ENCODE measurements at places on chromosomes 5 and 9.

- DNase-seq: no peak
These were observed 84.9 kb upstream of the IL7R start for GRCh38 chr5:35771839-35772238.

GRCh38 chr5:16930496-16930895, 5.6 kb downstream of the MYO10 start:
- no peak for DNase-seq

DNA sequence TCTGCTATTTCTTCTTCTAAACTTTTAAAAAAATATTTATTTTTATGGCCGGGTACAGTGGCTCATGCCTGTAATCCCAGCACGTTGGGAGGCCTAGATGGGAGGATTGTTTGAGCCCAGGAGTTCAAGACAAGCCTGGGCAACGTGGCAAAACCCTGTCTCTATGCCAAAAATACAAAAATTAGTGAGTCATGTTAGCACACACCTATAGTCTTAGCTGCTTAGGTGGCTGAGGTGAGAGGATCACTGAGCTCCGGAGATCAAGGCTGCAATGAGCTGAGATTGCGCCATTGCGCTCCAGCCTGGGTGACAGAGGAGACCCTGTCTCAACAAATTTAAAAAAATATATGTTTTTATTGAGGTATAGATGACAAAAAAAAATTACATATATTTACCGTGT, 5.6 kb downstream of the AP3S1 start:
- DNase-seq: no peak

- no peak for DNase-seq
These were observed 461.7 kb downstream of the TLE1 start for GRCh38 chr9:81227507-81228245.

DNA sequence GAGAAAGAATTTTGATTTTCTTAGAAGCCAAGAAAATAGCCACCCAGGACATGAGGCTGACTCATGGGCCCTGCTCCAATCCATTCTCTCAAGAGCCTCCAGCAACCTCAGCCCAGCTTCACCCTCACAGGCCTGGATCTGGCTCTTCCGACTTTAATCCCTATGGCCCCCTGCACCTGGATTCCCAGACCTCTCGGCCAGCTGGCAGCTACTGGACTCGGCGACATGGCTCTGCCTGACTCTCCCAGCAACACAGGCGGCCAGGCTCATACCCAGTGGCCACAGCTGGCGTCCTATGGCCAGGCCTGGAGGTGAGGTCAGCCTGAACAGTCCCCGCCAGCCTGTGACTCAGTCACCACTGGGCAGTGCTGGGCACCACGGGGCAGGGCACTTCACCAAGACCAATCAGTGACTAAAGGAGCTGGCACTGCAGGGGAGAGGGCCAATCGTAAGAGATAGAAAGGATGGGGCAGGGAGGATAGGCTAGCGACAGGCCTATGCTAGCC, 6.2 kb upstream of the PDLIM4 start:
- no peak for DNase-seq

GRCh38 chr5:110150199-110150598, 460.5 kb downstream of the MAN2A1 start:
- DNase-seq: no peak

DNA sequence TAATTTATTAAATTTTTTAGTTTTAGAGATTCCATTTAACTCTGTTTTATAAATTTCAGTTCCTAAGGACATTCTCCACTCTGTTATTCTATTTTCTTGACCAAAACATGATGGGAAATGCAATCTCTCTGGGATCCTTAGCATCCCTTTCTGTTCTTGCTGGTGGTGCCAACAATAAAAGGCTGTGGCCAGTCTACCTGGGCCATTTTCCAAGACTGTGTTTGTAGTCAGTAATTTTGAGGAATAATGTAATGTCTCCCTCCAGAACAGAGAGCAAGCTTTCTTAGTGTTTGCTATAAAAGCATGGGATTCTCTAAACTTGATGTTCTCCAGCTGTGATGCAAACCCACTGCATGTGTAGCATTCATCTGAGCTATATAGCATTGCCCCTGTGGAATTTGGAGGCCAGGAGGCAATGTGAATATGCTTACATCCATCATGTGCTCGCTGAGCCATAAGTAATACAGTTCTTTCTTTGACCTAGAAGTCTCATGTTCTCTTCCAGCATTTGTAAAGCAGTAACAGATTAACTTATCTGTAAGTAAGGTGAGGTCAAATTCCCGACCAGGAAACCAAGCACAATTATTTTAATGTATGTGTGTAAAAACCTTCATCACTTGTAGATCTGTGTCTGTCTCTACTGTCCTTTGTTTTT, 211.5 kb upstream of the TAS2R1 start:
- no peak for DNase-seq
